CD4-positive, CD25-positive, alpha-beta regulatory T cell (primary cell): ENCODE measurements at places on chromosomes 7 and 10. TPM values are rescaled to one million over a fixed set of nuclear protein-coding genes. Genes with fewer than 3 reads are reported as not detected.

The KIAA1217 gene
- polyA plus RNA-seq = not detected

The LIPJ gene
- not detected for polyA plus RNA-seq

The MAP3K8 gene
- polyA plus RNA-seq = 1.1 TPM

The SPDYE5 gene
- polyA plus RNA-seq = not detected

The PRSS37 gene
- not detected for polyA plus RNA-seq

The PIP gene
- not detected for polyA plus RNA-seq

The PRPS1L1 gene
- not detected for polyA plus RNA-seq

The CALML3 gene
- polyA plus RNA-seq = not detected

The ITPRID1 gene
- polyA plus RNA-seq = not detected
